ENCODE measurements at places on chromosomes 1 and 21.

GRCh38 chr1:15799928-15800835 is 7.3 kb downstream of the UQCRHL start:
- peak; percentile 19 for DNase-seq

GRCh38 chr1:160117300-160117699 is 1.7 kb downstream of the ATP1A2 start:
- DNase-seq: no peak

DNA sequence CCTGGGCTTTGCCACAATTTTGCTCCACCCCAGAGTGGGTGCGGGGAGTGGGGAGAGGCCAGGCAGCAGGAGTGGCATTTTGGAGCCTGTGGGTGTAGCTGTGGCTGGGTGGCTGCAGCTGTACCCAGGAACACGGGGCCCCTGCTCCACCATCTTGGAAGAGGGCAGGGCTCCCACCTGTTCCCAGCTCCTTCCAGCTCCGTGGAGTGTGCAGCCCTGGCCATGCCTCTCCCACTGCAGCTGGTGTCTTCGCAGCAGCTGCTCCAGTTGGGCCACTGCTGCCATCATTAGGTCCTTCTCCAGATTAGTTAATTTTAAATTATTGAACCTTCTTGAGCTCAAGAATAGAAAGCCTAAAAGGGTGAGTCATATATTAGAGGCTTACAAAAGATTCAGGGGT is 17.6 kb downstream of the FAM20B start:
- no peak for DNase-seq

DNA sequence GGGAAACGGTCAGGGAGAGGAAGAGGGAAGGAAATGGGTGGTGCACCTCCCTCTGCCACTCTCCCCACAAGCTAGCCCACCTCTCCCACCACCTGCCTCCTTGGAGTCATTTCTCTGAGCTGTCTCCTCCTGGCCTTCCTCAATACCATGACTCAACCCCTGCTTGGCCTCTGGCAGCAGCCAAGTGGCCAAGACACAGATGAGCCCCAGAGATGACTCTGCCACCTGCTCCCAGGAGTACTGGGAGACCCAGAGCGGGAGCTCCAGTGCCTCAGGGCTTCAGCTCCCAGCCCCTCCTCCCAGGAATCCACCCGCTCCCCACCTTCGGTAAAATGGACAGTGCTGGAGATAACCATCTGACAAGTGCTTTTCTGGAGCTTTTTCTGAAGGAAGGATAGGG is 2.6 kb downstream of the S100A16 start:
- peak; percentile 42 for DNase-seq

DNA sequence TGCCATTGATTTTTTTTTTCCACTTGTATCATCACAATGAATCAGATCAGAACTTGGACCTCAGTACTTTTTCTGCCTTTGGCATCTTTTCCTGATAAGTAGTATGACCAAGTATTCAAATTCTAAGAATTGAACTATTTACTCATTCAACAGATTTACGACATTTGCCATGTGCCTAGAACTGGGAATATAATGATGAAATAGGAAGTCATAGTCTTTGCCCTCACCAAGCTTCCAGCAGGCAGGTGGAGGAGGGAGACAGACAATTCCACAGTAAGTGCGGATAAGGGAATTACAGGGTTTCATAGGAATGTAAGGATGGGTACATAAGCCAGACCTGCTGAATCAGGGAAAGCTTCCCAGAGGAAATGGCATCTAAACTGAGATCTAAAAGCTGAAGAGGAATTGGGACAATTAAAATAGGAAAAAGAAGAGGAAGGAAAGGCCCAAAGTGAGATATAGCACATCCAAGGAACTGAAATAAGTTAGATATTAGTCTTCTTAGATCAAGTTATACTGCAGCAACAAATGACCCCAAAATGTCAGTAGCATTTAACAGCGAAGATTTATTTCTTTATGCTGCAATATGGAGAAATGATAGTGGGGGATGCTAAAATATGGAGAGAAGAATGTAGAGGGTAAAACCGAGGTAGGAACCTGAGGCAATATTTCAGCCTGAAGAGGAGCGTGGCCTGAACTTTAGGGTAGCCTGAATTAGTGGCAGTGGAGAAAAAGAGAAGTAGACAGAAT is 5.3 kb upstream of the DDX59 start:
- no peak for DNase-seq

- peak; percentile 25 for DNase-seq
These were observed 6.5 kb upstream of the IGSF3 start for GRCh38 chr1:116674011-116674531.

DNA sequence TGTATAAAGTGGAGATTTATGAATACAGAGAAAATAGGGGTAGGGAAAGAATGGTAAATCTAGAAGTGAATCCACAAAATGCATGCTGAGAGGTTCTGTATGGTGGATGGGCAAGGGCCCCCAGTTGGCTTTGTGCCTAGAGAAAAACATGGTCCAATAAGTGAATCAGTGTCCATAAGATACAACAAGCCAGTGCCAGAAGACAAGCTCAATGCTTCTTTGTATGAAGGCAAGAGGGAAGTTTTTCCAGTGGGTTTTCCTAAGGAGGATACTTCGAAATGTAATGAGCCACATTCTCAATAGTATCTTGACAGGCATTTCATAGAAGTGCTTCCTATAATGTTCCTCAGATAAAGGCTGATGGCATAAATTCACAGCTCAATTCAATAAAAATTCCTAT is 169.4 kb upstream of the HMCN1 start:
- DNase-seq: no peak

DNA sequence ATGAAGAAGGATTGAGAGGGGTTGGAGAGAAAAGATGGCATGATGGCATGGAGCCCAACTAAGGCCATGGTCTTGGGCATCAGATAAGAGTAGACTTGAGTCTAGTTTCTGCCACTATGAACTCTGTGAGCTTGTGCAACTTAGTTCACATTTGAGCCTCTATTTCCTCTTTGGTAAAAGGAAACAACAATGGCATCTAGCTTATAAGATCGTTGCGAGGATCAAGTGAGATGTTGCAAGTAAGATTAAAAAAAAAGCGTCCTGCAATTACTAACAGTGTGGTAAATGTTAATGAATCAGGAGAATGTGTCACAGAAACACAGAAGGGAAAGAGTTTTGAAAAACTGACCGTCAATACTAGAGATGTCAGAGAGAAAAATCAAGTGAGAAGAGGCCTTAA is 202.9 kb upstream of the FGGY start:
- DNase-seq: no peak

DNA sequence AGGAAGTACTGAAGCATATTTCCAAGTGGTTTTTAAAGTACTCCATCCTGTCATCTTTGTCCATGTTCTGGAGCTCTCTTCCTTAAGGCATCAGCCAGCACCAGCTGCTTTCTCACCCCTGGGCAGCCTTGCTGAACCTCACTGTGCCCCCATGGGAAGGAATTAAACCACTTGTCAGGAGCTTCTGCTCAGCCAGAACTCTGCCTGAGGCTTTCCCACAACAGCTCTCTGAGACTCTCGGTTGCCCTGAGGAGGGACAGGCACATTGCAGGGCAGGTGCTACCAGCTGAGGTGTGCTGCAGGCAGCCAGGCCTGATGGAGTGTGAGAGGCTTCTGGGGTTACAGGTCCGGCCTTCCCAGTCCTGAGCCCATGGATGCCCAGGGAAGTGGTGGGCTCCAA is 30.9 kb downstream of the FAM163A start:
- no peak for DNase-seq

- no peak for DNase-seq
These were observed 3.9 kb downstream of the NHLH1 start for GRCh38 chr1:160370561-160371345.

GRCh38 chr1:205283270-205284147 is 38.0 kb downstream of the NUAK2 start:
- no peak for DNase-seq

DNA sequence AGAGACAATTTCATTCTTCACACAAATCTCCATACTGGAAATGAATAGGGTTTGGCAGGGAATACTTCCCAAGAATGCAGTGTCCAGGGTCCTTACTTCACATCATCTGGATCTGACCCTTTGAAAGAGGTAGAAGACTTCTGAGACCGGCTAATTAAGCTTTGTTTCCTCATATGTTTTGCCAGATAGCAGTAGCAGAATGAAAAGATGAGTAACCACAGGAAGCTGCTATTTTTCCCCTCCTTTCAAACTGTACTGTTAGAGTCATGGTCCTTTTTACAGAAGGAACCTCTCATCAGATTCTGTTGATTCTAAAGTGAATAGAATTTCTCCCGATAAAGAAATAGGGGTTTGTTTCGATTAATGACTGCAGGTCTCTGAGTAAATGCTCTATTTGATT is 1.4 kb upstream of the OLFML3 start:
- DNase-seq: no peak

DNA sequence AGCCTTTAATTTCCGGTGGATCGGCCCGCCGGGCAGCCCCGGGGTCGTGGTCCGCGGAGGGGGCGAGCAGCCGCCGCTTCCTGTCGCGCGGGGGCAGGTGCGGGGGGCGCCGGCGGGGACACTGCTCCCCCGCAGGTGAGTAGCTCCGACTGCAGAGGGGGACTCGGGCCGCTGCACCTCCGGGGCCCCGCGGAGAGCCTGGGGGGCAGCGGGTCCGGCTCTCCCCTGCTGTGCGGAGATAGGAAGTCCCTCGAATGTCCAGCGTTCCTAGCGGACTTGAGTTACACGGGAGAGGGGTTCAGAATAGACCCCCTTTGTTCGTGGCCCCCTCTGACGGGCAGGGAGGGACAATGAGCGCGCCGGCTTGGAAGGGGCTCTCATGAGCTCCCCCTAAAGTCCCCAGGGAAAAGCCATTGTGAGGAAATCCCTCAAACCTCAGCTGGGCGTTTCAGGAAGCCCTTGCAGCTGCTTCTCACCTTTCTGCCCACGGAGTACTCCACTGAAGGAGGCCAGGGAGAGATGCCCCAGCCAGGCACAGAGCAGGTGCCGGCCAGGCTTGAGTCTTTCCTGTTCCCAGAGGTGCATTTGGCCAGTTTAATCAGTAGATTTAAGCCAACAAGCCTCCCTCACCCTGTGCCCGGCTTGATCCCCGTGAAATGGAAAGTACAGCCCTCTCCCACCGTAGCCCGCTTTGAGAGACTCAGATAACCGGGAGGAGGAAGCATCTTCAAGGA is 925 bp downstream of the PDE9A start:
- no peak for DNase-seq

- no peak for DNase-seq
These were observed 7.2 kb downstream of the INAVA start for GRCh38 chr1:200901796-200902444.

- DNase-seq: peak; percentile 96
These were observed 14.1 kb downstream of the DPYD start for GRCh38 chr1:97906567-97907241.

DNA sequence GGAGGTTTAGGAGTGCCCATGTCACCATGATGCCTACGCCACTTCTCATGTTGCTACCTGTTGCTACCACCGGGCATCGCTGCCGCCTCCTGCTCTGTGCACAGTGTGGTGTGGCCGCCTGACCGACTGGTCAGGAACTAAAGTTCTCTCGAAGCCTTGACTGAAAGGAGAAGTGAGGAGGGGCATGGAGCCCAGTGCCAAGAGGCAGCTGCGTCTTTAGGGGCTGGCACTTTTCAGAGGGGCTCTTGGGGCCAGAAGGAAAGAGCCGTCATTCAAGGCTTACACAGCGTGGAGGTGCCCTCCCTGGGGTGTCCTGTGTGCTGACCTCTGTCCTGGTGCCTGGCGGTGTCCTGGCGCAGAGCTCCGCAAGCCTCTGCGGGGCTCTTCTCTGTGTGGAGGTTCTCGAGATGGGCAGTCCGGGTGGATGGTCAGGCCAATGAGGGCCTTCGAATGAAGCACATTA is 57.2 kb downstream of the ADARB1 start:
- no peak for DNase-seq

DNA sequence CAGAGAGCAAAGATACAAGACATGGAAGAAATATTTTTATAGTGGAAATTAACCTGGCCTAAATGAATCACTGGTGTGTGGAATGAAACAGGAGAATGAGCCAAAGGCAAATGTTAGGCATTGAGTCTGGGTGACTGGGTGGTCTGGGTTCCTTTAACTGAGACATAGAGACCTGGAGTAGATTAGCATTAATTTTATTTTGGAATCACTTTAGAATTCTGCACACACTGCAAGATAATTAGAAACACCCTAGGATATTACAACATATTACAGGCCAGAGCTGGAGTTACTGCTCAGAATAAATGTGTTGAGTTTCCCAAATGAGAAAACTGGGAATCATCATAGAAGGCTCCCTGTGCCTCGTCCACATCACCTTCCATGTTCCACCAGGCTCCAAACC is 85.5 kb downstream of the PLPPR5 start:
- no peak for DNase-seq

GRCh38 chr1:60504206-60504840 is 430.8 kb upstream of the C1orf87 start:
- no peak for DNase-seq

GRCh38 chr1:52400131-52400530 is 4.1 kb downstream of the ORC1 start:
- no peak for DNase-seq

- DNase-seq: peak; percentile 39
These were observed 1.4 kb downstream of the B3GALNT2 start for GRCh38 chr1:235502601-235503402.

- peak; percentile 80 for DNase-seq
These were observed 16.8 kb downstream of the ATP2B4 start for GRCh38 chr1:203643213-203644045.

DNA sequence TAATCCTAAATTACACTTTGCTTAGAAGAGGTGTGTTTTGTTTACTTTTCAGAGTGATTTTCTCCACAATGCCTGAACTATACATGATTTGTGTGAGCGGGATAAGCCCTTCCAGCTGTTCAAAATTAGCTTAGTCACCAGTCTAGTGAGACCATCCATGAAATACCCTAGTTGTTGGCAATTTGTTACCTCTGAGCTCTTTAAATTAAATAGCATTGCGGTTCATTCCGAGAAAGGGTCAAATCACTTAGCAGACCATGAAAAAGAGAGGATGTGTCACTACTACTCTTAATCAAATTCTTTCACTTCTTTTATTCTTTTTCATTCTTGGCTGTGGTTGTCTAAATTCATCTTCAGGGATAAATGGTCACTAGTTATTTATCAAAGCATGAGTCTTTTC is 11.9 kb upstream of the VAV3 start:
- peak; percentile 91 for DNase-seq

GRCh38 chr1:245571815-245572294 is 417.1 kb downstream of the KIF26B start:
- DNase-seq: no peak
